ENCODE measurements at places on chromosomes 7 and 10. TPM values are rescaled to one million over a fixed set of nuclear protein-coding genes. Genes with fewer than 3 reads are reported as not detected.

SERPINE1 gene
- total RNA-seq = 1.6 TPM

AKR1B1 gene
- total RNA-seq = 44.8 TPM

AGMO gene
- total RNA-seq = 0.80 TPM

ADCYAP1R1 gene
- 5.8 TPM for total RNA-seq

SLC18A2 gene
- total RNA-seq = 0.35 TPM

LEP gene
- total RNA-seq = not detected

WNT16 gene
- 0.18 TPM for total RNA-seq

NSMCE4A gene
- total RNA-seq = 45.8 TPM

AP4M1 gene
- total RNA-seq = 15.8 TPM

SPDYE6 gene
- not detected for total RNA-seq

FAM25G gene
- total RNA-seq = not detected

EPHA1 gene
- total RNA-seq = not detected

HOXA2 gene
- 0.71 TPM for total RNA-seq

CYP2C8 gene
- total RNA-seq = 0.13 TPM

MMD2 gene
- total RNA-seq = not detected

NOLC1 gene
- 34.5 TPM for total RNA-seq

EN2 gene
- total RNA-seq = 0.09 TPM

ZNF239 gene
- 8.2 TPM for total RNA-seq

SPDYE8 gene
- total RNA-seq = 0.09 TPM

LIPJ gene
- total RNA-seq = 0.13 TPM

TFR2 gene
- total RNA-seq = 0.22 TPM

SH2D4B gene
- total RNA-seq = 0.04 TPM

FOXP2 gene
- 10.0 TPM for total RNA-seq

TMEM213 gene
- not detected for total RNA-seq

CTTNBP2 gene
- total RNA-seq = 2.8 TPM

DYDC1 gene
- not detected for total RNA-seq

ANKRD1 gene
- total RNA-seq = 25.6 TPM

GNGT1 gene
- not detected for total RNA-seq

UNC5B gene
- total RNA-seq = 6.4 TPM

A1CF gene
- not detected for total RNA-seq

SCIN gene
- total RNA-seq = 0.27 TPM

ZNF503 gene
- total RNA-seq = 3.6 TPM

AZGP1 gene
- total RNA-seq = 0.75 TPM

BLNK gene
- total RNA-seq = 1.2 TPM

PRRT4 gene
- total RNA-seq = 7.8 TPM

RNF32 gene
- 0.75 TPM for total RNA-seq

GPER1 gene
- 9.6 TPM for total RNA-seq

MGMT gene
- 28.5 TPM for total RNA-seq

DYDC2 gene
- 0.04 TPM for total RNA-seq

ITIH5 gene
- 34.2 TPM for total RNA-seq

EEF1AKMT2 gene
- 29.6 TPM for total RNA-seq

RNF148 gene
- total RNA-seq = 0.44 TPM

LGI1 gene
- total RNA-seq = 21.1 TPM
